ENCODE measurements at places on chromosomes 7 and 10. TPM values are rescaled to one million over a fixed set of nuclear protein-coding genes. Genes with fewer than 3 reads are reported as not detected.

- DNase-seq: no peak
- no peaks in the 10 kb centered on the region for H3K36me3 ChIP-seq
- no peak overlapping the region for H3K4me3 ChIP-seq
- no peaks in the 10 kb centered on the region for H3K4me1 ChIP-seq
- H3K27me3 ChIP-seq: no peaks in the 10 kb centered on the region
These were observed 22.2 kb downstream of the RGS10 start for GRCh38 chr10:119520283-119520682.

DNA sequence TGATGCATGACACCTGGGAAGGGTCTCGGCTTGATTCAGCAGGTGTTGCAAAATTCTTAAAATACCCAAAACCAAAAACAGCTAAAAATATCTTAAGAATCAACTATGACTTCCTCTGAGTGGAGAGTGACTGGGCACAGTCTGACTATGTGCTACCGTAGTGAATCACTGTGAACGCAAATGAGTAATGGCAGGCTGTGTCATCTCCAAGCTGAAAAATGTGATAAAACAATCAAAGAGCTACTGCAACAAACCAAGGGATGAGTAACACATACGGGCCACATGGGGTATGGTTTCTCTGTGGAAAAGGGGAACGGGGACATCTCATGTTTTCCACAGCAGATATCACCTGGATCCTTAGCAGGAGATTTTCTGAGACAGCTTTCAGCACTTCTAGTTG lies 127.5 kb downstream of the ABCA13 start:
- no peaks in the 10 kb centered on the region for H3K36me3 ChIP-seq
- H3K27ac ChIP-seq: no peak overlapping the region
- no peak overlapping the region for H3K4me3 ChIP-seq
- H3K27me3 ChIP-seq: no peaks in the 10 kb centered on the region

DNA sequence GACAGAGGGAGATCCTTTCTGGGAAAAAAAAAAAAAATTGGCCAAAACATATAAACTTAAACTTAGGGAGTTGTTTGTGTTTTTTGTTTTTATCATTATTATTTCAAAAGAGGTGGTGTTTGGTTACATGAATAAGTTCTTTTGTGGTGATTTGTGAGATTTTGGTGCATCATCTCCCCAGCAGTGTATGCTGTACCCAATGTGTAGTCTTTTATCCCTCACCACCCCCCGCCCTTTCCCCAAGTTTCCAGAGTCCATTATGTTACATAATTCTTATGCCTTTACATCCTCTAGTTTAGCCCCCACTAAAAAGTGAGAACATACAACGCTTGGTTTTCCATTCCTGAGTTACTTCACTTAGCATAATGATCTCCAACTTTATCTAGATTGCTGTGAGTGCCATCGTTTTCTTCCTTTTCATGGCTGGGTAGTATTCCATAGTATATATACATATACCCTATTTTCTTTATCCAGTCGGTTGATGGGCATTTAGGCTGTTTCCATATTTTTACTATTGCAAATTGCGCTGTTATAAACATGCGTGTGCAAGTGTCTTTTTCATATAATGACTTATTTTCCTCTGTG lies 148.1 kb upstream of the ZNF92 start:
- H3K36me3 ChIP-seq: no peaks in the 10 kb centered on the region
- H3K27ac ChIP-seq: no peak overlapping the region
- H3K4me3 ChIP-seq: no peak overlapping the region
- H3K4me1 ChIP-seq: no peaks in the 10 kb centered on the region
- no peaks in the 10 kb centered on the region for H3K27me3 ChIP-seq
- DNase-seq: no peak

- no peaks in the 10 kb centered on the region for H3K27me3 ChIP-seq
- no peak for DNase-seq
- no peak overlapping the region for H3K27ac ChIP-seq
- H3K4me3 ChIP-seq: no peak overlapping the region
- no peaks in the 10 kb centered on the region for H3K4me1 ChIP-seq
These were observed 48.4 kb upstream of the ARHGAP21 start for GRCh38 chr10:24771943-24772694.

DNA sequence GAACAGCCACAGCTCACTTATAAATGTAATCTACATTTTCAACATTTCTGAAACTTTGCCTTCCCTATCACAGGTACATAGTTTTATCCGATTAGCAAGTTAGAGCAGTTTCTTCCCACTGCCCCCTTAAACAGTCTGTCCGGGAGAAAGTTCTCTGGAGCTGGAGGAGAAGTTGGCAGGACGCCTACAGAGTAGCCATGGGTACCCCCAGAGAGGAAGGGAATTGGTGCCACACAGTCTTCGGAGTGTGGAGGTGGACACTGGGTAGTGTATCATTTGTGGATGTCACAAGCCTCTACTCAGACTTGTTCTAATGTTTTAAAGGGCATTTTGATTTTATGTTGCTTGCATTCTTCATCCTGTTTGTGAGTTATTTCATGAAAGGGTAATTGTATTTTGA lies 39.0 kb downstream of the TAF3 start:
- H3K36me3 ChIP-seq: no peaks in the 10 kb centered on the region
- no peaks in the 10 kb centered on the region for H3K27me3 ChIP-seq
- no peak overlapping the region for H3K4me3 ChIP-seq
- H3K27ac ChIP-seq: no peak overlapping the region

DNA sequence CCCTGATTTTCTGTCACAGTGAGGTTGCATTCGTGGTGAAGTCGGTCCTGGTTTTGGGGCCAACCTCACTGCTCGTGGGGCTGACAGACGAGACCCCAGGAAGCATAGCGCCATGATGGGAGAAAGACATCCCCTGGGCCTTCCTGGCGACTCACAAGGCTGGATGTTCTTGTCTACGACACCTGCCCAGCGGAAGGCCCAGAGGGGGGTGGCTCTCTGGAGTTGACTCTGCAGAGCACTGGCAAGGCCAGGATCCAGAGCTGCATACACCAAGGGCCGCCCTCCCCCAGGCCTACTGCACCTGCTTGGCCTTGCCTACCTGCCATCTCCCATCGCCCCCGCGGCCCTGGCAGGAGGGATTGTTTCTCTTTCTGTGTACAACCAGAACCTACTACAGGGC lies 608.9 kb downstream of the PTPRN2 start:
- no peaks in the 10 kb centered on the region for H3K4me1 ChIP-seq
- DNase-seq: no peak
- H3K27me3 ChIP-seq: no peaks in the 10 kb centered on the region
- H3K36me3 ChIP-seq: no peaks in the 10 kb centered on the region
- no peak overlapping the region for H3K4me3 ChIP-seq
- H3K27ac ChIP-seq: no peak overlapping the region

DNA sequence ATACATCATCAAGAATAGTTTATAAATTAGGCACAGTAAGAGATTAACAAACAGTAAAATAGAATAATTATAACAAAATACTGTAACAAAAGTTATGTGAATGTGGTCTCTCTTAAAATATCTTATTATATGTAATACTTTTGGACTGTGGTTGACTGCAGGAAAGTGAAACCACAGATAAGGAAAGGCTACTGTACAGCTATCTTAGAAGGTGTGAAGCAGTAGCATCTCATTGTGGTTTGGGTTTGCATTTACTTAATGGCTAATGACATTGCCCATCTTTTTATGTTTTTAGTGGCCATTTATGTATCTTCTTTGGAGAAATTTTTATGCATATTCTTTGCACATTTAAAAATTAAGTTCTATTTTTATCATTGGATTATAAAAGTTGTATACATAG lies 296.4 kb upstream of the MAGI2 start:
- no peaks in the 10 kb centered on the region for H3K27me3 ChIP-seq
- no peaks in the 10 kb centered on the region for H3K4me1 ChIP-seq
- H3K36me3 ChIP-seq: no peaks in the 10 kb centered on the region
- no peak overlapping the region for H3K4me3 ChIP-seq

DNA sequence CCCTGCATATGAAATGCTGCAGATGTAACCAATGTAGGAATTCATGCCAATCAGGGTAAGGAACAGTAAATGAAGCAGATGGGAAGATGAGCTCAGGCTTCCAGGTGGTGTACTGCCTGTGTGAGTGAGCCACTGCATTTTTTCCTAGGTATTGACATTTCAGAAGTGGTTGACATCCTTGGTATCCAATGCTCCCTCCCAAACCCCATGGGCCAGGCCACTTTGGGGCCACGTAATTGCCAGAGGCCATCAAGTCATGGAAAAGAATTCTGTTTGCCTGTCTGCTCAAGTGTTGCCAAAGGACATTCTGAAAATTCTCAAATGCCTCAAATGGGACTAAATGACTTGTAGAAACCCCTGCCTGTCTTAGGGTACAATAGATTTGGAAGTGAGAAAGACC lies 384.6 kb downstream of the GATA3 start:
- H3K36me3 ChIP-seq: no peaks in the 10 kb centered on the region
- no peaks in the 10 kb centered on the region for H3K27me3 ChIP-seq
- H3K4me1 ChIP-seq: no peaks in the 10 kb centered on the region
- H3K4me3 ChIP-seq: no peak overlapping the region

DNA sequence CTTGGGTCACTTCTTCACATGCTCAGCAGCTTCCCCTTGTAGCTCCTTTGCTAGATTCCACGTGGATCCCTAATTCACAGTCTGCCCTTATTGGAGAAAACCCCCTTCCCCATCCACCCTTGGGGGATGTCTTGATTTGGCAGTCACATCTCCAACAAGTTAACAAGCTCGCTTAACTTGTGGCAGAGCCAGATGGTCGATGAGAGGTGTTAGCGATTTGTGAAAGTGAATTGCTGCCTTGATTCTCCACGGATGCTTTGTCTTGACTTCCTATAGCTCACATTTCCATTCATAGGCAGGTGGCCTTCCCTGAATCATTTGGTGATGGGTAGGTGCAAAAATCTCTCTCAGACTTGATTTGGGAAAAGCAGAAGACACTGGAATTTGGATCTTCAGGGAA lies 387.9 kb downstream of the TCERG1L start:
- no peak overlapping the region for H3K27ac ChIP-seq
- no peaks in the 10 kb centered on the region for H3K4me1 ChIP-seq
- no peaks in the 10 kb centered on the region for H3K27me3 ChIP-seq
- H3K36me3 ChIP-seq: no peaks in the 10 kb centered on the region

DNA sequence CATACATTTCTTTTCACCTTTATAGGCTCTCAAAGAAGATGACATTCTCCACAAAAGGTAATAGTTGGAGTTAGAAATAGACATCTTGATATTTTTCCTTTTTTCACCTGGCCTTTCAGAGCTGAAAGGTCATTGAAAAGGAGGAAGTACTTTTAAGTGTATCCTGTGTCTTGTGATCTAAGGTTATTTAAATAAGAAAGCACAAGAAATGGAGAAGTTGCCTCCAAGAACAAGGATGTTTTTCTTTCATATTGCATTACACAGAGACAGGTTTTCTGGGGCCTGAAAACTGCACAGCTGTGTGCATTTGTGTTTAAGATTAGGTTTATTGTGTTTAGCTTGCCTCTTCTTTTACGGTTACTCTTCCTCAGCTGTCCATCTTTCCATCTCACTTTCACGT lies 103.4 kb upstream of the SEMA3D start:
- no peaks in the 10 kb centered on the region for H3K4me1 ChIP-seq
- H3K27me3 ChIP-seq: no peaks in the 10 kb centered on the region
- no peak for DNase-seq
- no peak overlapping the region for H3K4me3 ChIP-seq
- H3K27ac ChIP-seq: no peak overlapping the region
- H3K36me3 ChIP-seq: no peaks in the 10 kb centered on the region

DNA sequence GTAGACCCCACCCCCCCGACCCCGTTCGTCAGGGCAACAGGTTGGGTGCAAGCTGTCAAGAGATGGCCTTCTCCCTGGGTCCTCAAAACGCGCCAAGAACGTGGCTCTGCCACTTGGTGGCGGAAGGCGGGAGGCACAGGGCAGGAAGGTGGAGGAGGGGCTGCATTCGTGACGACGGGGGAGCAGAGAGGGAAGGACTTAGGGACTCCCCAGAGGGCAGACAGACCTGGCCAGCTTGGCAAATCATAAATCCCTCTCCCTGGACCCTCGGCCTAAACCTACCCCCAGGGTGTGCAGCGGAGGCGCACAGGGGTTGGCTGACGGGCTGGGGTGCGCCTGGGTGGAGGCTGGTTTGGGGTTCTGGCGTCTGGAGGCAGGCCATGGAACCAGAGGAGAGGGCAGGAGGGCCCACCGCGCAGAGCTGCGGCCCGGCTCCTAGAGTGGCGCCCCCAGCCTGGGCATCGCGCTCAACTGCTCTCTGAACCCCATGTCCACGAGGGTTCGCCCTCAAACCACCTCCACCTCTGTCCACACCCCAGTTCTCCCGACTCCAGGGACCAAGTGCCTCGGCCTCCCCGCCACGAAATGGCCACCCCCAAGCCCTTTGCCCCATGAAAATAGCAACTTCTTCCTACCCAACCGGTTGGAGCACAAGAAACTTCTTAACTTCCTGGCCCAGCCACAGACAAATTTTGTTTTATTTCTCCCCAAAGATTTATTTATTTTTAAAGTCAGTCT lies 10.8 kb upstream of the GATA3 start:
- H3K27ac ChIP-seq: no peak overlapping the region
- H3K4me3 ChIP-seq: no peak overlapping the region
- H3K4me1 ChIP-seq: no peaks in the 10 kb centered on the region
- DNase-seq: no peak

DNA sequence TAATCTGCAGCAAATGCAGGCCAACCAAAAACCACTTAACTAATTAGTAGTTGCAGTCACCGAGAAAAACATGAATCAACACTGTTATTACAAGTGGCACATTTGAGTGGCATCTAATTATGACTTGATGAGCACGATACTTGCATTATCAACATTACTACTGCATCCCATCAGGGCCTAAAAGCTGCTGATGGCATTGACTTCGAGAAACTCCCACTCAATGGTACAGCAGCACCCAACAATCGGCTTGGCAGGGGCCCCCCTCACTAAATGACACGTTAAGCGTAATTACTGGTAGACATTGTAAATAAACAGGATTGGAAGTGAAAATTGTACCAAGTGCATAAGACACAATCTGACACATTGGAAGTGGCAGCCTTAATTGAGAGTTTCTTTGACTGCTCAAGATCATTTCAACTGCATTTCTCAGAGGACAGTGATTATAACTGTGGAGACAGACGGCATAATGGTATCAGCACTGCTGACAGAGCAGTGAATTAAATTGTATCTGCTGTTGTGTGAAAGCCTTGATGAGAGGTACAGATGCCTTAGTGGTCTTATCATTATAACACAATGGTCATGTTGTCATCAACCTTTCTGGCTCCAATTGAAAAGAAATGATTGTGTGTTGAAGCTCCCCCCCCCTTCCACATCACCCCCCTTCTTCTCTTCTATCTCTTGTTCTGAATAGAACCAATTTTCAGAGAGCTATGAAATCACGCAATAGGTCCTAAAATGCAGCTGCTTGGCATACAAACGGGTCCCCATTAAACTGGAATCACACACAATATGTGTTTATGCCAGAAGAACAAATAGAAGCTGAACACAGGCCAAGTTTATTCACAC lies 43.4 kb downstream of the SHTN1 start:
- H3K27me3 ChIP-seq: no peaks in the 10 kb centered on the region
- no peaks in the 10 kb centered on the region for H3K4me1 ChIP-seq
- no peak overlapping the region for H3K27ac ChIP-seq
- H3K4me3 ChIP-seq: no peak overlapping the region
- H3K36me3 ChIP-seq: no peaks in the 10 kb centered on the region

GRCh38 chr10:128052696-128053095 lies 73.5 kb downstream of the MKI67 start:
- no peaks in the 10 kb centered on the region for H3K4me1 ChIP-seq
- no peaks in the 10 kb centered on the region for H3K27me3 ChIP-seq
- no peak overlapping the region for H3K27ac ChIP-seq
- no peaks in the 10 kb centered on the region for H3K36me3 ChIP-seq
- DNase-seq: no peak

- H3K36me3 ChIP-seq: no peaks in the 10 kb centered on the region
- H3K27ac ChIP-seq: no peak overlapping the region
- H3K4me3 ChIP-seq: no peak overlapping the region
- no peak for DNase-seq
These were observed 710.2 kb upstream of the POM121L12 start for GRCh38 chr7:52325237-52325636.

Gene NEURL1
- not detected for total RNA-seq

Gene CYP26A1
- 0.95 TPM for total RNA-seq

Gene HABP2
- total RNA-seq: 195 TPM

Gene PGAM2
- total RNA-seq: 0.46 TPM

Gene PALD1
- 1.4 TPM for total RNA-seq
